ENCODE measurements at places on chromosomes 2 and 18. TPM values are rescaled to one million over a fixed set of nuclear protein-coding genes. Genes with fewer than 3 reads are reported as not detected.

The AMER3 gene
- not detected for total RNA-seq

The VWC2L gene
- total RNA-seq, result not detected

The CROCC2 gene
- not detected for total RNA-seq

The PAX8 gene
- total RNA-seq, result 2.1 TPM

The TXNDC9 gene
- 37.5 TPM for total RNA-seq

The PDCL3 gene
- 22.9 TPM for total RNA-seq

DNA sequence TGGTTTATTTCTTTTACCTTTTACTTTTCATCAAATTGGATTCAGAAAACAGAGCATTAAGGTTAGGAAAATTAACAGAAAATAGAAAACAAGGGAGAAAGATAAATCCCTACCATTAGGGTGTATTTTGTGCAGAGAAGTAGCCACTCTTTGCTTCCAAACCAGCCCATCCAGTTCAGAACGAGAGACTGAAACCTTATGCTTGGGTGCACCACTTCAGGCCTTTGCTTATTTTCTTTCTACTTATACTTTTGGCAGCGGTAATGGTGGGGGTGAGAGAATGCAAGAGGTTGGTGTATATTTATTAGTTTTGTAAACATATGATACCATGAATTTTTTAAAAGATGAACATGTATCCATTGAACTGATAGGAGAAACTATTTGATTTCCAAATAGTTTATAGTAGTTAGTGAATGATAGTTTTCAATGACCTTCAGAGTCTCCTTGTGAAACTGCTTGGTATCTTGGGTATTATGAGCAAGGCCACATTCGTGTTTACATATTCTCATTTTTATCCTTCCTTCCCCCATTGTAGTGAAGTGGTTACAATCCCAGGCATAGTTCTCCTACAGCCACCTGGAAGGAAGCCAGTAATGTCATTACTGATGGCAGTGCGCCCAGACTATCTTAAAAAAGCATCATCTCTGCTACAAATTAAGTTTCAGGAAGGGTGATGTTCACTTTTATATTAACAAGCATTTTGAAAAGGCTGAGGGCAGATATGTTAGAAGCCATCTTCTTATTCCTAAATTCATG, 60.8 kb downstream of the MFSD6 start:
- no peaks in the 10 kb centered on the region for H3K27me3 ChIP-seq
- H3K4me1 ChIP-seq, result peaks cover 43% of the 10 kb centered on the region
- peak overlapping the region; percentile 65 for H3K27ac ChIP-seq
- no peak overlapping the region for H3K4me3 ChIP-seq
- DNase-seq, result peak; percentile 58
- H3K36me3 ChIP-seq, result no peaks in the 10 kb centered on the region

DNA sequence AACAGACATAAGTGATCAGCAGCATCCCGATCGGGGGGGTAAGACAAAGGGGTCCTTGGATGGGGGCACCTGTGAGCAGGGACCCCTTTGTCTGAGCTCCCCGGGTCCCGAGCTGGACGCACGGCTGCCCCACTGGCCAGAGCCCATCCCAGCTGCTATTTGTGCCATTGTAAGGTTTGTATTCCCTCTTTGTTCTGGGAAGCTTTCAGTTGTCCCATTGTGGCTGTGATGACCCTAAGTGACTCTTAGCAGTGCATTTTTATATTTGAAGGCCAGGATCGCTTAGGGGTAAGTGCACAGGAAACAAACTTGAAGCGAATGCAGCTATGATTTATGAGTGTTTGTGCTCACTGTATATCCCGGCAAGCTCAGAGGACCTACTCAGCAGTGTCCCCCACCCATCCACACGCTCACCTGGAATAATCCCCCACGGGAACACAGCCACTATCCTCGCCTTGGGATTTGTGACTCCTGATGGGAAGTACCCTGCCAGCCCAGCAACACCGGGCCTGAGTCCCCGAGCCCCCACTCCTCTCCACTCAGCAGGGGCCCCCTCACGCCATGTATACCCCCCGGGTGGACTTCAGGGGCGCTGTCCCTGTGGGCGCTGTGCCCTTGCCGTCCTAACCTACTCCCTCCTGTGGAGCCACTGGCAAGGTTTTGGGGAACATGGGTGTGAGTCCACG, 80.1 kb downstream of the MBP start:
- H3K4me1 ChIP-seq, result no peaks in the 10 kb centered on the region
- H3K27ac ChIP-seq, result no peak overlapping the region
- no peaks in the 10 kb centered on the region for H3K36me3 ChIP-seq
- DNase-seq, result no peak

DNA sequence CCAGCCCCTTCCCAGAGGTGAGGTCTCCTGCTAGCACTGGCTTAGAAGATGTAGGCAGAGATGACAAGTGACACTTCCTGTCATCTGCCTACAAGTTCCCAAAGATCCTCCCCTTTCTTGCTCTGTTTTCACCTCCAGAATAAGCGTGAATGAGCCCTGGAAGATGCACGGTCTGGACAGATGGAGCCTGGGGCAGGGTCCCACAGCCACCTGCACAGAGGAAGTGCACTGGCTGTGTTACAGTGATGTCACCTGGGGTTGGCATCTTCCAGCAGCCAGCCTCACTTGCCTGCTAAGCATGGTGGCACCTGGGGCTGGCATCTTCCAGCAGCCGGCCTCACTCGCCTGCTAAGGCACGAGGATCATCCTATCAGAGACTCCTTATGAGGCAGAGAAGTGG, 32.3 kb downstream of the TMEM18 start:
- no peak overlapping the region for H3K27ac ChIP-seq
- peaks cover 32% of the 10 kb centered on the region for H3K27me3 ChIP-seq
- H3K36me3 ChIP-seq, result no peaks in the 10 kb centered on the region
- no peaks in the 10 kb centered on the region for H3K4me1 ChIP-seq
- DNase-seq, result no peak
- H3K4me3 ChIP-seq, result no peak overlapping the region

DNA sequence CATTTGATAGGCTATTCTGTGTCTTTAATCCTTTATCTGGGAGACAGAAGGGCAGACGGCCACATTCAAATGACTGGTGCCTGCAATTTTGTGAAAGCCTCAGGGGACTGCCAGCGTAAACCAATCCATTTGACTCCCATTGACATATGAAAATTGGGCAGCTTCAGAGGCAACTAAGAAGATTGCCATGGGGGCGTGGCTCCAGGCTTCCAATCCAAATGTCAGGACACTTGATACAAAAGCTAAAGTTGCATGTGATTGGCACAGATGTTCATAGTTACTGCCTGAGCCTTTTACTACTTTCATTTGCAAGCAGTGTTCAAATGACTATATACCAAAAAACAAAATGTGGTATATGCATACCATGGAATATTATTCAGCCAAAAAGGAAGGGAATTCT, 42.0 kb downstream of the SPC25 start:
- peaks cover 55% of the 10 kb centered on the region for H3K36me3 ChIP-seq
- DNase-seq, result no peak
- peaks cover 33% of the 10 kb centered on the region for H3K4me1 ChIP-seq
- no peak overlapping the region for H3K27ac ChIP-seq
- no peak overlapping the region for H3K4me3 ChIP-seq
- H3K27me3 ChIP-seq, result no peaks in the 10 kb centered on the region

- H3K36me3 ChIP-seq, result no peaks in the 10 kb centered on the region
- peak; percentile 3 for DNase-seq
- peaks cover 19% of the 10 kb centered on the region for H3K4me1 ChIP-seq
- no peak overlapping the region for H3K4me3 ChIP-seq
Observed at GRCh38 chr2:234494361-234495250, 2.3 kb downstream of the ARL4C start.

All from K562 (cell line).